Activated T-cell treated with anti-CD3 and anti-CD28 coated beads, Interleukin-2, amount 50 U/mL, for 24 hours (primary cell): ENCODE measurements at places on chromosomes 5 and 9.

DNA sequence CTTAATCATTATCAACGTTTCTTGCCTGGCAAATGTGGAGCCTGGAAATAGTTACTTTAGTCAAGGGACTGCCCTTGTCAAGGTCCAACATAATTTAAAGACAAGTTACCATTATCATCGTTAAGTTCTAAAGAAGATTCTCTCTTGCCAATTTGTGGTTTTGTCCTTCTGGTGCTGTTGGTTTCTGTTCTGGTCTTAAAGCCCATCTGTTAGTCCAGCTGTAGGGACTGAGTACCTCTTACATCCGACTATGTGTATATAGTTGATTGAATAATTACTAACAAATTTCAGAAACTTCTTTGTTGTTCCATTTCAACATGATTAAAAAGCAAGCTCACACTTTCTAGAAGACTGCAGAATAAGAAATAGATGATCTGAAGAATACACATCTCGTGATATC is 1854.9 kb downstream of the MAT2B start:
- no peak for DNase-seq
- H3K27me3 ChIP-seq, result no peaks in the 10 kb centered on the region
- no peak overlapping the region for H3K4me3 ChIP-seq
- H3K27ac ChIP-seq, result no peak overlapping the region
- no peaks in the 10 kb centered on the region for H3K4me1 ChIP-seq

- H3K4me3 ChIP-seq, result no peak overlapping the region
- H3K4me1 ChIP-seq, result peaks cover 22% of the 10 kb centered on the region
- DNase-seq, result no peak
- no peak overlapping the region for H3K27ac ChIP-seq
- H3K36me3 ChIP-seq, result peaks cover 30% of the 10 kb centered on the region
- H3K27me3 ChIP-seq, result no peaks in the 10 kb centered on the region
These were observed 34.0 kb downstream of the IDNK start for GRCh38 chr9:83656952-83657351.

DNA sequence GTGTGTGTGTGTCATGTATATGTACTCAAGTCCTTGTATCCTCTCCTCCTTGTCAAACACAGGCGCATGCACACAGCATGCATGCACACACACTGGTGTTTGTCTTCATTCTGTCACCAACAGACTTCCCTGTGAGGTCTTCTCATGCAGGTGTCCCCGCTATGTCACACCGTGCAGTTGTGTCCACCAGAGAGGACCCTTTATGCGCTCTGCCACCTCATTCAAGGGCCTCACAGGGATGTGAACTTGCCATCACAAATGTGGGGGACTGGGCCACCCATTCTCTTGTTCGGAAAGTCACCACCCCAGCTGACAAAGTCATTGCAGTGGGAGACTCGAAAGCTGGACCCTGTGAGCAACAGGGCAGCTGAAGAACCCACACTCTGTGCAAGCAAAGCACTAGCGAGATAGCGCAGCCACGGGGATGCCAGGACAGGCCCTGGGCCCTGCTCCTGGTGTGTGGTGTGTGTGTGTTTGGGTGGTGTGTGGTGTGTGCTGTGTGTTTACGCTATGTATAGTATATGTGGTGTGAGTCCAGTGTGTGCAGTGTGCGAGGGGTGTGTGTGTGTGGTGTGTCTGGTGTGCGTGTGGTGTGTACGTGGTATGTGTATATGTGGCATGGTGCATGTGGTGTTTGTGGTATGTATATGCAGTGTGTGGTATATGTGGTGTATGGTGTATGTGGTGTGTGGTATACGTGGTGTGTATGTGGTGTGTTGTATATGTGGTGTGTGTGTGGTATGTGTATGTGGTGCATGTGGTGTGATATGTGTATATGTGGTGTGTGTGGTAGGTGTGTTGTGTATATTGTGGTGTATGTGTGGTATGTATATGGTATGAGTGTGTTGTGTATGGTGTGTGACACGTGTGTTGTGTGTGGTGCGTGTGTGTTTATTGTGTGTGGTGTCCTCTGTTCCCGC is 30.9 kb upstream of the NXNL2 start:
- peaks cover 4% of the 10 kb centered on the region for H3K27me3 ChIP-seq
- no peak for DNase-seq
- H3K27ac ChIP-seq, result no peak overlapping the region
- no peaks in the 10 kb centered on the region for H3K4me1 ChIP-seq
- H3K36me3 ChIP-seq, result no peaks in the 10 kb centered on the region

DNA sequence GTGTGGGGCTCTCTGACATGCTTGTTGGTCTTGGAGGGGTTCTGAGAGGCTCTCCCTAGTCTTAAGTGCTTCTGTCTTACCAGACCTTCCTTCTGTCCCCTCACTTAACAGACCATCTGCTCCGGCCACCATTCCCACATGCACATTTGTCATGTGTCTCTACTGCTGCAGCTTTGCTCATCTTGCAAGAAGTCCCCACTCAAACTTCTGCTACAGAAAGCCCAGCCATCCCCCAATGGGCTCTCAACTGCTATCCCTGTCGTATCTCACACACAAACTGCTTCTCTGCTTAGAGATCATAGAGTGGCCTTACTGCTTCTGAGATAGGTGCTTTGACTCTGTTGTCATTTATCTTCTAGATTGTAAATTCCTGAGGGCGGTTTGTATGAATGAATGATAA is 69.4 kb downstream of the NUP214 start:
- DNase-seq, result no peak
- no peaks in the 10 kb centered on the region for H3K4me1 ChIP-seq
- H3K4me3 ChIP-seq, result no peak overlapping the region
- H3K36me3 ChIP-seq, result peaks cover 86% of the 10 kb centered on the region
- no peaks in the 10 kb centered on the region for H3K27me3 ChIP-seq

DNA sequence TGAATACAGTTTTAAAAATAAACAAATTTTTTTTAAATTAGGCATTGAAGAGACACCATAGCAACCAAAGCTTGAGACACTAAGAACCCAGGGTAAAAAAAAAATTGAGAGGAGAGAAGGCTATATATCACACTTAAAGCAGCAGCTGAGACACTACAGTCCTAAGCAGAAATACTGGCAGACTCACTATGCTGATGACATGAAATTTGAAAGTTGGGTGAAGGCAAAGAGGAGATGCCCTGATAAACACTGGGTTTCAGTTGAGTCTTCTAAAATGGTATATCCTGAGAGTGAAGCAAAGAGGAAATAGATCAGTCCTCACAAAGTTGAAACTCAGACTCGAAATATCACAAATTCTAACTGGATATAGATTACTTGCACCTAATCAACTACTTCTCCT is 419.9 kb upstream of the CDH9 start:
- H3K27ac ChIP-seq, result no peak overlapping the region
- no peaks in the 10 kb centered on the region for H3K36me3 ChIP-seq
- no peak for DNase-seq
- no peaks in the 10 kb centered on the region for H3K4me1 ChIP-seq
- H3K27me3 ChIP-seq, result no peaks in the 10 kb centered on the region

DNA sequence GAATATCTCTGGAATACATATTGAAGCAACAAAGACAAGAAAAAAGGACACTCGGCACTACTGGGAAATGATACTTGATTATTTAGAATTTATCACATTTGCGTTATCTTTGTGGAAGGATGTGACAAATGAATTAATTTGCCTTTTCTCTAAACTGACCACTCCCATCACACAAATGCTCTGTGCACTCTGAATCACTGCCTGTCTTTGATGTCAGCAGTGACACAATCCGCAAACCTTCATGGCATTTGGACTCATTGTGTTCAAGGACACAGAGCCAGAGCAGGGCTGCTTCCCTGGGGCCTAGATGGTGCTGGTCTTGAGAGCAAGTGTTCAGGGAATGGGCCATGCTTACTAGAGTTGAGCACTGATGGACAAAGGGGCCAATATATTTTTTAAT is 4.9 kb upstream of the KIF4B start:
- H3K27me3 ChIP-seq, result peaks cover 28% of the 10 kb centered on the region
- no peaks in the 10 kb centered on the region for H3K36me3 ChIP-seq
- H3K4me3 ChIP-seq, result no peak overlapping the region
- no peak for DNase-seq

DNA sequence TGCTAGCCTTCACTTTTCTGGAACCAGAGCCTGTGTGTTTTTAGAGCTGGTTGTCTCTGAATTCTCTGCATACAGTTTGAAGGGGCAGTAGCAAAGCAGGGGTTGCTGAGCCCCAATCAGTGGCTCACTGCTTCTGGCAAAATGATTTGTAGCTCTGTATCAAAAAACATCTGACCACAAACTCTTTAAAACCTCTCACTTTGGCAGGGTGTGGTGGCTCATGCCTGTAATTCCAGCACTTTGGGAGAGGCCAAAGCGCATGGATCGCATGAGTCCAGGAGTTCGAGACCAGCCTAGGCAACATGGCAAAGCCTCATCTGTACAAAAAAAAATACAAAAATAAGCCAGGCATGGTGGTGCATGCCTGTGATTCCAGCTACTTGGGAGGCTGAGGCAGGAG is 28.3 kb upstream of the APC start:
- DNase-seq, result no peak
- peaks cover 15% of the 10 kb centered on the region for H3K36me3 ChIP-seq
- H3K4me3 ChIP-seq, result peak overlapping the region; percentile 91

DNA sequence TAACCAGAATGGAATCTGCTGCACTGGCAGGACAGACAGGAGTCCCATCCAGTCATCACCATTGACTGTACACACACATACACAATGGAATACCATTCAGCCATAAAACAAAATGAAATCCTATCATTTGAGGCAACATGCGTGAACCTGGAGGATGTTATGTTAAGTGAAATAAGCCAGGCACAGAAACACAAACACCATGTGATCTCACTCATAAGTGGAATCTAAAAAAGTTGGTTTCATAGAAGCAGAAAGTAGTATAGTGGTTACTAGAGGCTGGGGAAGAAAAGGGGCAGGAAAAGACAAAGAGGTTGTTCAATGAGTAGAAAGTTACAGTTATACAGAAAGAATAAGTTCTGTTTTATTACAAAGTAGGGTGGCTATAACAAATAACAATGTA is 884.0 kb upstream of the ACO1 start:
- DNase-seq, result no peak
- no peaks in the 10 kb centered on the region for H3K27me3 ChIP-seq
- H3K4me3 ChIP-seq, result no peak overlapping the region
- no peak overlapping the region for H3K27ac ChIP-seq

DNA sequence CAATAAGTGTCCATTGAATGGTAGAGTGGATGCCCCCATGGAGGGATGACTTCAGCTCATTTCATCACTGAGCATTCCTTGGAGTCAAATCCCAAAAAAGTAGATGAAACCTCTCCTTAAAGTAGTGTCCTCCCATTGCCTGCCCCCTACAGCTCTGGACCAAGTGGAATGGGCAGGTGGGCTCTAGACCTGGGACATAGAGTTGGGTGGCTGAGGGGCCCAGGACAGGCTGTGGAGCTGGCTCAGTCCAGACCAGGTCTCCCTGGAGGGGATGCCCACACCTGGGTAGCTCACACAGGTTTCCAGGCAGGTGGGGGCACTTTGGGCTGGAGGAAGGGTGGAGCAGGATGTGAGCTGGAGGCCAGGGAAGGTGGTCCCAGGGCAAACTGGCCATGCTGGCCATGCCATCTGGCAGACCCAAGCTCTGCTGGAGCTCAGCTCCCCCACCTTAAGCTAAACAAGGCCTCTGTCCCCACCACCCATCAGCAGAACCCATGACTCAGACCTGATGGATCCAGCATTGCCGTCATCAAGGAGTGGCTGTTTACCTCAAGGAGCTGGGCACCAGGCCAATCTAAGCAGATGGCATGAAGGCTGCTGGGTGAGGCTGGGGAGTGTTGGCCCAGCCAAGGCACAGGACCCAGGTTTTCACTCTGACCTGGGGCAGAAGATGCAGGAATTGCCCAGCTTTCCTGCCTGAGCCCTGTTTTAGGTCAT is 6.2 kb upstream of the SPINK4 start:
- no peak for DNase-seq
- no peaks in the 10 kb centered on the region for H3K27me3 ChIP-seq
